Right atrium auricular region (tissue), 2 donors: ENCODE measurements at places on chromosomes 11 and 22. TPM values are rescaled to one million over a fixed set of nuclear protein-coding genes. Genes with fewer than 3 reads are reported as not detected.

DNA sequence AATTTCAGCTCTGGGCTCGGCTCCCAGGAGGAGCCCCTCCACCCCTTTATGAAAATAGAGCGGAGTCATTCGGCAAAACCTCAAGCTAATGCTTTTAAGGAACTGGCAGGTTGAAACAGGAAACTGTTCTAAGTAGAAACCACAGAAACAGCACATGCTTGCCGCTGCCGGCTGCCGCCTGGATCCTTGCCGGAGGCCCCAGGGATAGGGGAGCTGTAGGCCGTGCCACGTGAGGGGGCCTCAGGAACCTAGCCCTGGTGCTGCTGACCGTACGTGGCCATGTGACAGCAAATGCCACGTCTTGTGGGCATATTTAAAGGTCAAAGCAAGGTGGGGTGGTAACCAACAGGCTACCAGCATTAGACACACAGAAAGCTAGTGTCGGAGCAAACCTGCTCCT, 77.9 kb upstream of the TIMP3 start:
- no peak overlapping the region for H3K4me3 ChIP-seq
- peak overlapping the region; percentile 21 for H3K27ac ChIP-seq
- DNase-seq = peak; percentile 70

- no peak for DNase-seq
- H3K4me1 ChIP-seq = no peaks in the 10 kb centered on the region
- no peak overlapping the region for H3K4me3 ChIP-seq
These were observed 17.8 kb downstream of the PRRG4 start for GRCh38 chr11:32847511-32847910.

- H3K36me3 ChIP-seq = no peaks in the 10 kb centered on the region
- H3K27me3 ChIP-seq = no peaks in the 10 kb centered on the region
- H3K4me1 ChIP-seq = no peaks in the 10 kb centered on the region
- H3K27ac ChIP-seq = peak overlapping the region; percentile 77
- no peak overlapping the region for H3K4me3 ChIP-seq
These were observed 119.9 kb upstream of the RASSF10 start for GRCh38 chr11:12889243-12889642.

GRCh38 chr11:111762981-111763643, 3.1 kb downstream of the PPP2R1B start:
- H3K4me1 ChIP-seq = no peaks in the 10 kb centered on the region
- no peak overlapping the region for H3K27ac ChIP-seq
- H3K27me3 ChIP-seq = no peaks in the 10 kb centered on the region
- peaks cover 59% of the 10 kb centered on the region for H3K36me3 ChIP-seq

DNA sequence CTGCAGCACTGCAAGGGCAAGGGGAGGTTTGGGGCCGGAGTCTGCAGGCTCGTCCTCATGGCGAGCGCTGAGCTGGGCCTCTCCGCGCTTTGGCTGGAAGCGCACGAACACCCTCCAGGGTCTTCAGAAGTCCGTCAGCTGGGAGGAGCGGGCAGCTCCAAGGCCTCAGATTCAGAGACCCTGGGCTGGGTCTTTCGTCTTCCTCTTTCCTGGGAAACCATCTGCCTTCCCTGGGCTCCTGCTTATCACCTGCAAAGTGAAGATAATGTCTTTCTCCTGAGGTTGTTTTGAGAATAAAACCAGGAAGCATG, 525.6 kb downstream of the BRD1 start:
- no peaks in the 10 kb centered on the region for H3K36me3 ChIP-seq
- H3K27ac ChIP-seq = no peak overlapping the region
- H3K4me3 ChIP-seq = no peak overlapping the region
- no peaks in the 10 kb centered on the region for H3K4me1 ChIP-seq
- no peaks in the 10 kb centered on the region for H3K27me3 ChIP-seq
- DNase-seq = peak; percentile 13

DNA sequence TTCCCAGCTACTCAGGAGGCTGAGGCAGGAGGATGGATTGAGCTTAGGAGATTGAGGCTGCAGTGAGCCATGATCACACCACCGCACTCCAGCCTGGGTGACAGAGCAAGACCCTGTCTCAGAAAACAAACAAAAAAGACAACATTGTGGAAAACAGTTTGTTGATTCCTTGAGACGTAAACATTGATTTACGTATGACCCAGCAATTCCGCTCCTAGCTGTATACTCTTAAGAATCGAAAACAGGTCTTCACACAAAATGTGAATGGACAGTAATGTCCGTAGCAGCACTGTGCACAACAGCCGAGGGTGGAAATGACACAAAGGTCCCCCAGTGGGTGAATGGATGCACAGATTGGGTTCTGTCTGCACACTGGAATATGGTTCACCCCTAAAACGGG, 49.3 kb downstream of the LRP5 start:
- H3K27ac ChIP-seq = no peak overlapping the region
- no peak for DNase-seq
- H3K4me1 ChIP-seq = peaks cover 15% of the 10 kb centered on the region
- no peak overlapping the region for H3K4me3 ChIP-seq
- peaks cover 33% of the 10 kb centered on the region for H3K36me3 ChIP-seq

- H3K27ac ChIP-seq = peak overlapping the region; percentile 88
- peaks cover 6% of the 10 kb centered on the region for H3K36me3 ChIP-seq
- peaks cover 78% of the 10 kb centered on the region for H3K4me1 ChIP-seq
- no peaks in the 10 kb centered on the region for H3K27me3 ChIP-seq
These were observed 2.8 kb downstream of the DUSP8 start for GRCh38 chr11:1569251-1569780.

DNA sequence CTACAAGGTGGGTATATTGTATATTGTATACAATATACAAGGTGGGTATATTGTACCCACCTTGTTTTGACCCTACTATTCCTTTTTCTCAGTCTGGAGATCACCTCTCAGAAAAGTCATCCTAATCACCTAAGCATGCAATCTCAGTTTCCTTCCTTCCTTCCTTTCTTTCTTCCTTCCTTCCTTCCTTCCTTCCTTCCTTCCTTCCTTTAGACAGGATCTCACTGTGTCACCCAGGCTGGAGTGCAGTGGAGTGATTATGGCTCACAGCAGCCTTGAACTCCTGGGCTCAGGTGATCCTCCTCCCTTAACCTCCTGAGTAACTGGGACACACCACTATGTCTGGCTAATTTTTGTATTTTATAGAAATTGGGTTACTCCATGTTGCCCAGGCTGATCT, 1.2 kb upstream of the KCNE3 start:
- no peaks in the 10 kb centered on the region for H3K27me3 ChIP-seq
- H3K27ac ChIP-seq = no peak overlapping the region
- H3K36me3 ChIP-seq = no peaks in the 10 kb centered on the region

- no peaks in the 10 kb centered on the region for H3K36me3 ChIP-seq
- no peaks in the 10 kb centered on the region for H3K27me3 ChIP-seq
- H3K27ac ChIP-seq = no peak overlapping the region
- no peaks in the 10 kb centered on the region for H3K4me1 ChIP-seq
- no peak for DNase-seq
These were observed 119.8 kb downstream of the CSTPP1 start for GRCh38 chr11:47056261-47056915.

- no peak overlapping the region for H3K4me3 ChIP-seq
- H3K27me3 ChIP-seq = no peaks in the 10 kb centered on the region
- H3K4me1 ChIP-seq = peaks cover 16% of the 10 kb centered on the region
- H3K27ac ChIP-seq = no peak overlapping the region
These were observed 70.9 kb upstream of the SORL1-AS1 start for GRCh38 chr11:121523581-121524232.

DNA sequence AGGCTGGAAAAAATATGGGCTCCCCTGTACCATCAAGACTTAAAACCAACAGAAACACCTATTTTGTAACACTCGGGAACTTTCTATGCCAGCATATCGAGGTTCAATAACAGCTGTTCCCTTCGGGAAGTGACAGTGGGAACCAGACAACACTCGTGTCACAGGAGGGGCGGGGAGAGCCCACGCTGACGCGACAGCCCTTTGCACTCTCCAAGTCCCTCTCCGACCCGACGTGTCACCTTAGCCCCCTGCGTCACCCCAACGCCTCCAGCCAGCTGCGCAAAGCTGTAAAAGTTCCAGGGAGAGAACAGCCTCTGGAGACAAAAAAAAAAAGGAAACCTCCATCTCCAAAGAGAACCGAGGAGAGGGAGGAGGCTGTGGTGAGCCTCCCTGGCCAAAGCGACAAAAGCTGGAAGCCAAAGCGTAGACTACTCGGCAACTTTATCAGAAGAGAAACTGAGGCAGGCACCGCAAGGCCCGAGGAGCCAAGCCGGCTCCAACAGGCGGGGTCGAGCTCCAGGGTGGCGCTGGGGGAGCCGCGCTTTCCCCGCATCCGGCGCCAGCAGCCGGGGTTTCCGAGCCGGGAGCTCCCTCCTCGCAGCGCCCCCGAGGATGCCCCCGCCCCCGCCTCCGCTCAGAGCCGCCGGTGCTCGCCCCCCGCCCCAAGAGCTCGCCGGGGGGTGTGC, 751 bp downstream of the ARFGAP3 start:
- H3K27ac ChIP-seq = peak overlapping the region; percentile 91
- peaks cover 28% of the 10 kb centered on the region for H3K4me1 ChIP-seq
- H3K36me3 ChIP-seq = no peaks in the 10 kb centered on the region
- no peaks in the 10 kb centered on the region for H3K27me3 ChIP-seq
- DNase-seq = peak; percentile 75

- no peak overlapping the region for H3K4me3 ChIP-seq
- H3K27ac ChIP-seq = no peak overlapping the region
- no peaks in the 10 kb centered on the region for H3K27me3 ChIP-seq
- peaks cover 65% of the 10 kb centered on the region for H3K36me3 ChIP-seq
- DNase-seq = no peak
These were observed 3.5 kb upstream of the TSSC4 start for GRCh38 chr11:2397005-2397404.

- no peak for DNase-seq
- peak overlapping the region; percentile 82 for H3K27ac ChIP-seq
- H3K4me3 ChIP-seq = no peak overlapping the region
- H3K4me1 ChIP-seq = peaks cover 63% of the 10 kb centered on the region
- no peaks in the 10 kb centered on the region for H3K27me3 ChIP-seq
- H3K36me3 ChIP-seq = peaks cover 19% of the 10 kb centered on the region
These were observed 53.3 kb downstream of the CERK start for GRCh38 chr22:46684706-46685105.

- DNase-seq = no peak
- peak overlapping the region; percentile 94 for H3K27ac ChIP-seq
- no peaks in the 10 kb centered on the region for H3K27me3 ChIP-seq
These were observed 1.2 kb downstream of the KMT2A start for GRCh38 chr11:118437208-118438125.

DNA sequence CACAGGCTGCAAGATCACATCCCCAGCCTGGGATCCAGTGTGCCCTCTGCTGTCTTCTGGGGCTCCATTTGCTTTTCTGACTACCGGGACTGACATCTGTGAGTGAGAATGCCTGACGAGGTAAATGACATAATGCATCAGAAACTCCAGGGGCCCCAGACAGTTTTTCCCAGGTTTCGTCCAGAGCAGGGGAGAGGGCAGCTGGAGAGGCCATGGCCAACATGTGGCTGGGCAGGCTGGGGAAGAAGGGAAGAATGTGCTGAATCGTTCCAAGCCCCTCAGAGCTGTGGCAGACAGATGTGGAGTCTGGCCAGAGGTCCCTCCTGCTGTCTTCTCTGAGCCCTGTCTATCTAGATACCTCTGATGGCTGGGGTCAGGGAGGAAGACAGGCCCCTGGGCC, 163.9 kb downstream of the TRIM29 start:
- H3K27me3 ChIP-seq = no peaks in the 10 kb centered on the region
- no peak overlapping the region for H3K4me3 ChIP-seq
- H3K4me1 ChIP-seq = peaks cover 8% of the 10 kb centered on the region
- no peak overlapping the region for H3K27ac ChIP-seq
- H3K36me3 ChIP-seq = no peaks in the 10 kb centered on the region

- no peak overlapping the region for H3K4me3 ChIP-seq
- H3K4me1 ChIP-seq = no peaks in the 10 kb centered on the region
- DNase-seq = no peak
- no peaks in the 10 kb centered on the region for H3K36me3 ChIP-seq
- H3K27me3 ChIP-seq = no peaks in the 10 kb centered on the region
These were observed 6.6 kb downstream of the SERHL2 start for GRCh38 chr22:42560381-42560780.

DNA sequence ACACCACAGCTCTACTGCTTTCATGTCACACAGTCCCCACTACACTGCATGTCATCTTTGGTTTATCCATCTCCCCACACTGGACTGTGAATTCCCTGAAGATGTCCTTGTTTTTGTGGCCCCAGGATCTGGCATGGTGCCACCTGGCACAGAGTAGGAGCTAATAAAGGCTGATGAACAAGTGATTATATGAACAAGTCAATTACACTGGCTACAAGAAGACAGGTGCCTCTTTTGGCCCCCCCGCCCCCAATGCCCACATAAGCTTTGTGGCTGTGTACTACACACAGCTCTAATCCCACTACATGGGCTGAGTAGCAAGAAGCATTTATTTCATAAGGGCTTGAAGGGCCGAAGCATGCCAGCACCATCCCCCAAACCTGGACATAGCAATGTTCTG, 24.7 kb downstream of the PLEKHA7 start:
- H3K27me3 ChIP-seq = no peaks in the 10 kb centered on the region
- DNase-seq = no peak
- H3K27ac ChIP-seq = no peak overlapping the region
- peaks cover 30% of the 10 kb centered on the region for H3K4me1 ChIP-seq

GRCh38 chr22:43823353-43823908, 11.3 kb upstream of the EFCAB6 start:
- no peak overlapping the region for H3K4me3 ChIP-seq
- no peaks in the 10 kb centered on the region for H3K27me3 ChIP-seq
- no peaks in the 10 kb centered on the region for H3K4me1 ChIP-seq
- no peak overlapping the region for H3K27ac ChIP-seq
- H3K36me3 ChIP-seq = no peaks in the 10 kb centered on the region

GRCh38 chr11:123314972-123315371, 115.1 kb upstream of the GRAMD1B start:
- peak overlapping the region; percentile 90 for H3K27ac ChIP-seq
- no peaks in the 10 kb centered on the region for H3K27me3 ChIP-seq
- no peaks in the 10 kb centered on the region for H3K36me3 ChIP-seq
- peak; percentile 67 for DNase-seq

DNA sequence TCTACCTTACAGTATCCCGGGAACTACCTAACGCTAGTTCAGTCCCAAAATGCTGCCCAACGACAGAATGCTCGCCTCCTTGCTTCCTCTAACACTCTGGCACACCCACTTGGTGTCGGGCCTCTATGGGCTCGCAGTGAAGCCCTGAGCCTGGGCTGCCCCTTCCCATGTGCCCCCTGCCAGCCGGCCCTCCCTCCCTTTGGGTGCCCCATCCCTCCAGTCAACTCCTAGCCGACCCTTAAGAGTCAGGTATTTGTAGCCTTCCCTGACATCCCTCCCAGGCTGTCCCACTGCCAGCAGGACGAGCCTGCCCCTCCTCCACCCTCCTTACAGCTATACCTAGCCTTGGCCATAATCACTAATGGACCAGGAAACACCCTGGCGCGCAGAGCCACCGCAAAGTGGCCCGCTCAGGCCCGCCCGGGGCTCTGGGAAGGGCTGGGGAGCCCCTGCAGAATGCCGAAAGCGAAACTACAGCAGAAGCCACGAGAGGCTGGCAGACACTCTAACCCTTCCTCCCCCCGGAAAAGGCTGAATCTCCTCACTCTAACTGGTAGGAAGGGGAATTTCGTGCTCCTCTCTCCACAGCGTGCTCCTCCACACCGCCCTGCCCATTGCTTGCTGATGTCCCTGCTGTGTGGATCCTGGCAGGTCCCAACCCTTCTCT, 8.2 kb downstream of the CBX7 start:
- H3K4me3 ChIP-seq = peak overlapping the region; percentile 78
- no peaks in the 10 kb centered on the region for H3K4me1 ChIP-seq
- no peak for DNase-seq

GRCh38 chr22:50267591-50268390, 2.4 kb downstream of the MAPK11 start:
- no peaks in the 10 kb centered on the region for H3K27me3 ChIP-seq
- H3K27ac ChIP-seq = no peak overlapping the region
- H3K4me3 ChIP-seq = peak overlapping the region; percentile 30

The MMP27 gene
- total RNA-seq = not detected

The FOLR1 gene
- total RNA-seq = not detected

The TPBGL gene
- 0.15 TPM for total RNA-seq

The KLHDC7B gene
- total RNA-seq = not detected

The RTN4R gene
- total RNA-seq = 1.0 TPM

The CCDC116 gene
- not detected for total RNA-seq

The RASL10A gene
- total RNA-seq = 1.8 TPM

The OR6Q1 gene
- total RNA-seq = not detected
